ENCODE measurements at places on chromosomes 2 and 18.

DNA sequence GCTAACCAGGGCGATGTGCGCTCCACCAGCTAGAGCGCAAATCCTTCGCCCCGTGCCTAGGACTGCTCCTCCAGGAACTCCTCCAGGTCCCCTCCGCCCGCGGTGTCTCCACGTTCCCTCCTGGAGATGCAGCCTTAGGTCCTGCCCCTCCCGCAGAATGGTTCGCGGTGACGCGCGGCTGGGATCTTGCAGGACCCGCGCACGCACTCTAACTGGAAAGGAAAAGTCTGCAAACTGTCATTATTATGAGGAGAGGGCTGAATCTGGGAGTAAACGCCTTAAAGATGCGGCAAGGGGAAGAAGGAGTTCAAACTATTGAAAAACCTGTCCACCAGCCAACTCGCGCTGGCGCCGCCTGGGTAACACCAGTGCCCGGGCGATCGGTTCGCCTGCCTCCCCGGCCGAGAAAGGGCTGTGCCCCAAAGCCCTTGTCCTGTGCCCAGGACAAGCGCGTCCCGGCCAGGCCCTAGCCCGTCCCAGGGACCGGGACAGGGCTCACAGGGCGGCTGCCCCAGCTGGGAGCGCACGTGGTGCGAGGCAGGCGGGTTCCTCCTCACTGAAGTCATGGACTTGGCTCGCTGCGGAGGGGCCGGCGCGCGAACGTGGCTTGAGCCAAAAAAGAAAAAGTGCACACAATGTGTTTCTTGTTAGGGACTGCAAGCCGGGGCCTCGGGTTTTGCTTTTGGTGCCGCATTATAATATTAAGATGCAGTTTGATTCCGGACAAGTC is 5.5 kb upstream of the ID2 start:
- peak overlapping the region; percentile 55 for H3K4me3 ChIP-seq
- peaks cover 62% of the 10 kb centered on the region for H3K4me1 ChIP-seq

DNA sequence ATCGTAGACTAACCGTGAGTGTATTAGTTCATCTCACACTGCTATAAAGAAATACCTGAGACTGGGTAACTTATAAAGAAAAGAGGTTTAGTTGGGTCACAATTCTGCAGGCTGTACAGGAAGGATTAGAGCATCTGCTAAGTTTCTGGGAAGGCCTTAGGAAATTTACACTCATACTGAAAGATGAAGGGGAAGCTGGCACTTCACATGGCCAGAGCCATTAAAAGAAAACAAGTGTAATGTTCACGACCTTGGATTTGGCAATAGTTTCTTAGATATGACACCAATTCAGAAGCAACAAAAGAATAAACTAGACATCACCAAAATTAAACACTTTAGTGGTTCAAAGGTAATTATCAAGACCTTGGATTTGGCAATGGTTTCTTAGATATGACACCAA is 23.8 kb downstream of the ABCB11 start:
- H3K36me3 ChIP-seq: no peaks in the 10 kb centered on the region
- no peak overlapping the region for H3K27ac ChIP-seq
- no peak for DNase-seq
- peaks cover 4% of the 10 kb centered on the region for H3K27me3 ChIP-seq

DNA sequence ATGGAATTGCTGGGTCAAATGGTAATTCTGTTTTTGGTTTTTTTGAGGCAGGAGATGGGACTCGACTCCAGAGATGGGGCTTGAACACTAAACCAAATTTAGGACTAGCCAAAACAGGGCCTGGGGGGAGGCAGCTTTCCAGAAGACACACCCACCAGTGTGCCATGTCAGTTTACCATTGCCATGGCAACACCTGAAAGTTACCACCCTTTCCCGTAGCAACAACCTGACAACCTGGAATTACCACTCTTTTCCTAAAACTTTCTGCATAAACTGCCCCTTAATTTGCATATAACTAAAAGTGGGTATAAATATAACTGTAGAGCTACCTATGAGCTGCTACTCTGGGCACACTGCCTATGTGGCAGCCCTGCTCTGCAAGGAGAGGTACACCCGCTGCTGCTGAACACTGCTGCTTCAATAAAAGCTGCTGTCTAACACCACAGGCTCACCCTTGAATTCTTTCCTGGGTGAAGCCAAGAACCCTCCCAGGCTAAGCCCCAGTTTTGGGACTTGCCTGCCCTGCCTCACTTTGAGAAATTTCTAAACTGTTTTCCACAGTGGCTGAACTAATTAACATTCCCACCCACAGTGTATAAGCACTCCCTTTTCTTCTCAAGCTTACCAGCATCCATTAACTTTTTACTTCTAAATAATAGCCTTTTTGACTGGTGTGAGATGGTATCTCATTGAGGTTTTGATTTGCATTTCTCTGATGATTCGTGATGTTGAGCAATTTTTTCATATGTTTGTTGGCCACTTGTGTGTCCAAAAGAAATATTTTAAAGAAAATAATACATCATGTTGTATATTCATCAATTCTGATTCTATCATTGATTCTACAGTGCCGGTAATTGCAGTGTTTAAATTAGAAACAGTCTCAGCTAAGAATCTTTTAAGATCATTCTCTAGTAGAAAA is 10.6 kb downstream of the CDK15 start:
- no peak for DNase-seq
- H3K27me3 ChIP-seq: peaks cover 4% of the 10 kb centered on the region
- no peak overlapping the region for H3K27ac ChIP-seq
- peaks cover 10% of the 10 kb centered on the region for H3K36me3 ChIP-seq

DNA sequence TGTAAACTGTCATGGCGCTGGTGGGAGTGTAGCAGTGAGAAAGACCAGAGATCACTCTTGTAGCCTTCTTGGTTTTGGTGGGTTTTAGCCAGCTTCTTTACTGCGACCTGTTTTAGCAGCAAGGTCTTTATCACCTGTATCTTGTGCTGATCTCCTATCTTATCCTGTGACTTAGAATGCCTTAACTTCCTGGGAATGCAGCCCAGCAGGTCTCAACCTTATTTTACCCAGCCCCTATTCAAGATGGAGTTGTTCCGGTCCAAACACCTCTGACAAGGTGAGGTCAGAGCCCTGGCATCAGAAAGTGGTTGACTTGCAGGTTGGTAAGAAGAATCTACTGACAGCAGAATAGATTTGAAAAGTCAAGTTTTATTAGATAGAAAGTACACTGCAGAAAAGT is 55.0 kb upstream of the MSH6 start:
- peaks cover 22% of the 10 kb centered on the region for H3K4me1 ChIP-seq
- no peak overlapping the region for H3K27ac ChIP-seq
- DNase-seq: no peak
- peaks cover 2% of the 10 kb centered on the region for H3K27me3 ChIP-seq

GRCh38 chr18:9619990-9620389 is 5.6 kb upstream of the PPP4R1 start:
- H3K4me3 ChIP-seq: no peak overlapping the region
- DNase-seq: no peak
- peaks cover 16% of the 10 kb centered on the region for H3K4me1 ChIP-seq

- no peak for DNase-seq
These were observed 333.9 kb downstream of the PDE11A start for GRCh38 chr2:177738461-177739235.

DNA sequence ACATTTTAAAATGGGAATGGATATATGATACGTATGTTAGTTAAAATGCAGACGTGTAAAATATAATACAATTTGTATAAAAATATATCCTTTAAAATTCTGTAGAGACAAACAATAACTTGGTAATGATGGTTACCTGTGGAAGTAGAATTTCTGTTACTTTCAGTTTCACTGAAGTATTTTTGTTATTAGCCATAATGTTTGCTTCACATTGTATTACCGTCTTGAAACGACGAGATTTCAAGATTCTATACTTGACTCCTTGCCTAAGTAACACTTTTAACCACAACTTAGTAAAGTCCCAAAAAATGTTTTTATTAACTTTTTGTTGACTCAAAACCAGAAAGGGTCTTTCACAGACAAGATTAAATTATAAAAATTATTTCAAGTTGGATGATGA is 488.3 kb upstream of the VRK2 start:
- H3K27ac ChIP-seq: no peak overlapping the region
- H3K4me3 ChIP-seq: no peak overlapping the region
- no peaks in the 10 kb centered on the region for H3K4me1 ChIP-seq
- H3K27me3 ChIP-seq: no peaks in the 10 kb centered on the region
- DNase-seq: no peak

GRCh38 chr2:230944123-230944653 is 19.1 kb upstream of the GPR55 start:
- DNase-seq: no peak
- no peak overlapping the region for H3K4me3 ChIP-seq
- H3K4me1 ChIP-seq: peaks cover 44% of the 10 kb centered on the region
- H3K27me3 ChIP-seq: peaks cover 4% of the 10 kb centered on the region
- H3K27ac ChIP-seq: no peak overlapping the region

DNA sequence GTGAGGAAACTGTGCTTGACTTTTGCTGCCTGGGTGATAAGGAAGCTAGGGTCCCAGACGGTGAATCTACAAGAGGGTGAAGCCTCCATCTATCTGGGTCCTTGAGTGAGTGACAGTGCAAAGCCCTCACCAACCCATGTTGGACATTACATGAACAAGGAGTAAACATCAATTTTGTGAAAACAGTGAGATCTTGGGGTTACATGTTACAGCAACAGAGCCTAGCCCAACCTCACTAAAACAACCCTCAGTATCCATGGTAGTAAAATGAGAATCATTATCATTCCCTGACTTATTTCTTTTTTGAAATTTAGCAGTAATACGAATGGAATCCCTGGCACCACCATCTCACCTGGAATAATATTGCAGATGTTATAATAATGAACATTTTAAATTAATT is 103.4 kb downstream of the TSN start:
- DNase-seq: no peak
- no peak overlapping the region for H3K27ac ChIP-seq
- no peak overlapping the region for H3K4me3 ChIP-seq
- H3K27me3 ChIP-seq: peaks cover 36% of the 10 kb centered on the region

- H3K4me1 ChIP-seq: peaks cover 28% of the 10 kb centered on the region
- no peak overlapping the region for H3K4me3 ChIP-seq
- peaks cover 14% of the 10 kb centered on the region for H3K27me3 ChIP-seq
- H3K27ac ChIP-seq: no peak overlapping the region
These were observed 87.7 kb downstream of the PTGR3 start for GRCh38 chr18:75121266-75121665.

DNA sequence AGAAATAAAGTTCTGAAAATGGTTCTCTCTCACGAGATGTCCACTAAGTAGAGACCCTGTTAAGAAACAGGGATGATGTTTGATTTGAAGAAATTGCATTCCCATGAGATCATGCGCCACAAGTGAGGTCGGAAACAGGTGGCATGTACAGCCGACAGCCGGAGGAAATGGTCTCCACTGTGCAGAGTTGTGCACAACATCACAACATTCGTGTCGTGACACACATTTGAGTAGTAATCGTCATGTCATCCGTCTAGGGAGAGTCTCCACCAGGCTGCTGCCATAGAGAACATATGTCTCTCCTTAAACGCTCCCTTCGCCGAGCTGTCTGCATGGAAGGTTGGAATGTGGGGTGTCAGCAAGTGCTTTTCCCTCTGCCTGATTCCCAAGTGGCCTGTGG is 84.7 kb downstream of the ASAP2 start:
- H3K4me1 ChIP-seq: peaks cover 18% of the 10 kb centered on the region
- H3K36me3 ChIP-seq: peaks cover 34% of the 10 kb centered on the region
- no peak overlapping the region for H3K27ac ChIP-seq
- no peaks in the 10 kb centered on the region for H3K27me3 ChIP-seq
- no peak for DNase-seq

DNA sequence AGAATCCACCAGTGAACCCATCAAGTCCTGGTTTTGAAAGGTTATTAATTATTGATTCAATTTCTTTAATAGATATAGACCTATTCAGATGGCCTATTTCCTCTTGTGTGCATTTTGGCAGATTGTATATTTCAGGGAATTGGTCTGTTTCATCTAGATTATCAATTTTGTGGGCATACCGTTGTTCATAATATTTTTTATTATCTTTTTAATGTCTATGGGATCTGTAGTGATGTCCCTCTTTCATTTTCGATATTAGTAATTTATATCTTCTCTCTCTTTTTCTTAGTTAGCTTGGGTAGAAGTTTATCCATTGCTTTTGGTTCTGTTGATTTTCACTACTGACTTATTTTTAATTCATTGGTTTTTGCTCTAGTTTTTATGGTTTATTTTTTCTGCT is 39.9 kb upstream of the TANC1 start:
- peaks cover 4% of the 10 kb centered on the region for H3K27me3 ChIP-seq
- no peak for DNase-seq
- peaks cover 38% of the 10 kb centered on the region for H3K36me3 ChIP-seq

DNA sequence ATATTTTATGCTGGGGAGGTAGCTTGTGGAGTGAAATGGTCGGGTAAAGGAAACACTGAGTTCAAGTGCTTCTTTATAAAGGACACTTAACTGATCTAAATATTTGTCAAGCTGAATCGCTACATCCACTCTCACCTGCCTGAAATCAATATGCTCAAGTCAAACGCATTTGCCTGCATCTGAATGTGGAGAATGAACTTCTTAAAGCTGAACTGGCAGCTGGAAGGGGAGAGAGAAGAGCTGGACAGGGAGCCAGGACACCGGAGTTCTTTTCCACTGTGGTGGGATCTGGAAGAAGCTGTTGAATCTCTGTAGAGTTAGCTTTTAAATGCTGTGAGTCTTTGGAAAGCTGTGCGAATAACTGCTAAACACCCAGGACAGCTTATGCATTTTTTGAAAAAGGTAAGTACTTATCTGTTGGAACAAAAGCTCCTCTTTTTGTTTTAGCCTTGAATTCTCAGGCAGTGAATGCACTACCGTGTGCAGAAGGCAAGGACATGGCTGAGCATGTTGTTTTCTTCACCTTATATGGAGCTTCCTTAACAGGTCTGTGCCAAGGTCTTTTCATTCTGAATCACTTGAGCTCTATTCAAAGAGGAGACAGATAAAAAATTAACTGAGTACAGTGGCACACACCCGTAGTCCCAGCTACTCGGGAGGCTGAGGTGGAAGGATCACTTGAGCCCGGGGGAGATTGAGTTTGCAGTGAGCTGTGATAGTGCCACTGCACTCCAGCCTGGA is 74.2 kb upstream of the KLF7 start:
- no peaks in the 10 kb centered on the region for H3K36me3 ChIP-seq
- H3K27ac ChIP-seq: peak overlapping the region; percentile 72
- DNase-seq: no peak
- H3K4me3 ChIP-seq: no peak overlapping the region
- H3K4me1 ChIP-seq: peaks cover 15% of the 10 kb centered on the region

GRCh38 chr2:190537765-190538164 is 3.2 kb upstream of the NEMP2 start:
- no peaks in the 10 kb centered on the region for H3K27me3 ChIP-seq
- H3K27ac ChIP-seq: no peak overlapping the region
- H3K4me3 ChIP-seq: no peak overlapping the region
- peaks cover 25% of the 10 kb centered on the region for H3K4me1 ChIP-seq
- no peak for DNase-seq

- no peak overlapping the region for H3K27ac ChIP-seq
- H3K4me1 ChIP-seq: peaks cover 47% of the 10 kb centered on the region
- no peaks in the 10 kb centered on the region for H3K36me3 ChIP-seq
- no peak overlapping the region for H3K4me3 ChIP-seq
- no peak for DNase-seq
These were observed 41.6 kb upstream of the MGAT4A start for GRCh38 chr2:98772536-98772935.
